Choroid plexus epithelial cell (primary cell): ENCODE measurements at places on chromosomes 16 and 17.

- no peak for DNase-seq
These were observed 55.6 kb downstream of the IKZF3 start for GRCh38 chr17:39808409-39808997.

DNA sequence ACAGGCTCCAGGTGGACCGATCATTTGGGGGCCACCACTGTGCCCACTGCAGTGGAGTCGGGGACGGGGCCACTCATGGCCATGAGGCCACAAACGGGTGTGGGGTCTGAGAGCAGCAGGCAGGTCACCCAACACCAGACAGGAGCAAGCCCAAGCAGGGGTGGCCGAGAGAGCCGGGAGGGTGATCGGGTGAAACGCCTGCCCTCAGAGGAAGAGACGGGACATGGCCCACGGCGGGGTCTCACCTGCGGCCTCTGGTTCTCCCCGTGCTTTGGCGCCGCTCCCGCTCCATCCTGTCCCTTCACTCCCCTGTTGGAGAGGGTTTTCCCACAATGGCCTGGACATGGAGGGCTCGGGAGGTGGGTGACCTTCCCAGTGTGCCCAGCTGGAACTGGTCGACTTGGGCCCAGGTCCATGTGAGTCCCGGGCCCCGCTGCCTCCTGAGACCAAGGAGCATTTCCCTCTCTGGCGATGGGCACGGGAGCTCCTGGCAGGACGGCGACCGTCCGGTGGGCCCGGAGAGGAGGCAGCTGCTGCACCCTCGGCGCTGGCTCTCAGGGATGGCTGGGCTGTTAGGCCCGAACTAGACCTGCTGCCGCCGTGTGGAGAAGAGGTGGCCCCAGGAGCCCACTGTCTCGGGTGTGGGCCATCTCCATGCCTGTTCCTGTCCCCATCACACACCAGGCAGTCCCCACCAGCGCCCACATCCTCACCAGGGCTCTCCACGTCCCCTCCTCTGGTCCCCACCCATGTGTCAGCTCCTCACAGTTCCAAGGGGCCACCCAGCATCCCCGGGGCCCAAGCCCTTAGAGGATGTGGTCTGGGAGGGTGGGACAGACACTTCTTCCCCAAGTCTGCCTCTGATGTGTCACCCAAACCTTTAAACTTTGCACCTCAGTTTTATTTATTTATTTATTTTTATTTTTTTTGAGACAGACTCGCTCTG lies 13.4 kb upstream of the BAHCC1 start:
- no peak for DNase-seq

DNA sequence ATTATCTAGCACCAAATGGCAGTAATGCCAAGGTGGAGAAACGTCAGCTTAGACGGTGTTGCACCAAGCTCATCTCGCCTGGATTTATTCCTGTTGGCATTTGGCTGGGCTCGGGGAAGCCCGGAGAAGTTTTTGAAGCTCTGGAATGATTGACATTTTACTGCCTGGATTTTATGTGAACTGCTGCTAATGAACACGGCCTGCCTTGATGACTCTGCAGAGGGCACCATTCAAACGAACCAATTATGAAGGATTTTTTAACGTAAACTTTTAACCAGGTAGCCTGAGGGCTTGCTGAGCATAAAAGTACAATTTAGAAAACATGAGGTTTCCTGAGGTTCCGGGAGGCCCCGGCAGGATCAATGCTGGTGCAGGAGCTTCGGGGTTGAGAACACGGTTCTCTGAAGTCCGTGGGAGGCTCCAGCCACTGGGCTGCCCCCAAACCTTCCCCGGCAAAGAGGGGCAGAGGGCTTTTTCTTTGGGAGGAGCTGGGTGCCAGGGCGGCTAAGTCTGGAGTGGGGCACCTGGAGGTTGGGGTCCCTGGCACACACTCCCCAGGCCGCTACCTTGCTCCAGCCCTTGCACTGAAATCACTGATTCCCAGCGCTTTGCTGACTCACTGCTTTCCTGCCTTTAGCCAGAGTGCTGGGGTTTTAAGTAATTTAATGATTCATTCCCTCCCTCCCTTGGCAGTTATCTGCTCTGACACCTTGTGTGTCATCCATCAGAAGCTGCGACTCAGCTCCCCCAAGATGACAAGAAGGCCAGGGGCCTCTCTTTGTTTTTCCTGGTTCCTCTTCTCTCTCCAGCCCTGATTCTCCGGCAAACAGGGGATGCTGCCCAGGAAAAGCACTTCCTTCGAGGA lies 161.2 kb upstream of the IRX3 start:
- peak; percentile 73 for DNase-seq

- DNase-seq, result no peak
These were observed 316.1 kb upstream of the IRX3 start for GRCh38 chr16:54602666-54603065.

GRCh38 chr16:80066805-80067580 lies 466.5 kb upstream of the MAF start:
- DNase-seq, result no peak

- DNase-seq, result no peak
These were observed 455.7 kb downstream of the CNTNAP4 start for GRCh38 chr16:76732894-76733293.

DNA sequence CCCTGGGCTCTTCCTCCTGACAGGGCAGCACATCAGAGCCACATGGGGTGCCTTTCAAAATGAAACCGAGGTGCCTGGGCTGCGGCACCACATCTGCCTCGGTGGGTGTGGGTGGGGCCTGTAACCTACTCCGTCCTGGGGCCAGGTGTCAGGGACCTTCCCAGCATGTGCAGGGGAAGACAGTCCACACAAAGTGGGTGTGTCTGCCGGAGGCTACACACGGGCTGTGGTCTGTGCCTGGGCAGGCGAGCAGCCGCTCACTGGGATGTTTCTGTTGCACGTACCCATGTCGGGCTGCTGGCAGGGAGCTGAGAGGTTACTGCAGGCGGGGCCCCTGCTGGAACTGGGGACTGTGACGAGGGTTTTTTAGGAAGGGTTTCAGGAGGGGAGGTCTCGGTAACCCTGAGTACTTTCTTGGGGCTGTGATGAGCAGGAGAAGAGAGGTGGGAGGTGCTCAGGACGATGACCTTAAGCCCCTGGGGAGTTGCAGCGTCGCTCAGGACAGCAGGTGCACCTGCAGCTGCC lies 351.2 kb downstream of the SEC14L1 start:
- no peak for DNase-seq

- DNase-seq, result no peak
These were observed 7.2 kb downstream of the SUPT4H1 start for GRCh38 chr17:58344791-58345157.

DNA sequence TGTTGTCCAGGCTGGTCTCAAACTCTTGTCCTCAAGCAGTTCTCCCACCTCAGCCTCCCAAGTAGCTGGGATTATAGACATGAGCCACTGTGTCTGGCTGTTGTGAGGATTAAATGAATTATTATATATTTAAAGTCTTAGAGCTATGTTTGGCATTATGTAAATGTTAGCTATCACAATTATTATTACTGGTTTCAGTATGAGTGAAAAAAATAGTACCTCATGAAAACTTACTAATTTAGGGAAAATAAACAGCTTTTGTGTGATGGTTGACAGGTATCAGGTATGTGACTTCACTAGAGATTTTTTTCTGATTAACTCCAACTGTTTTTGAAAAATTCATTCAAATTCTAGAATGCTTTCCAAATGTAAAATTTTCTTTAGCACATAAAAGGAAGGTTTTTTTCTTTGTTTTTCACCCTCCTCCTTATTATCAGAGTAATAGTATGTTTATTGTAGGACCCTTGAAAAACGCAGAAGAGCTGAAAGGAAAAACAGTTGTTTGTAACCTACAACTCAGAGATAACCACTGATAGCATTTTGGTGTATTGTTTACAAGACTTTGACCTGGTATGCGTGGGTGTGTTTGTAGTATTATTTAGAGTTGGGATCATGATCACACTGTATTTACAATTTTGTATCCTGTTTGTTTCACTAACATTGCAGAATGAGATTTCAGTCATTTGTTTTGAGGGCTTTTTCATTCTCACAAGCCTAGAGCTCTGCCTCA lies 13.2 kb downstream of the NLK start:
- no peak for DNase-seq
